Glomerular endothelial cell (primary cell): ENCODE measurements at places on chromosomes 11 and 22.

- DNase-seq: no peak
These were observed 14.5 kb downstream of the GUCD1 start for GRCh38 chr22:24540470-24540869.

- DNase-seq: no peak
These were observed 27.3 kb downstream of the BCL2L13 start for GRCh38 chr22:17665854-17666253.

GRCh38 chr11:69328231-69328630 lies 34.3 kb downstream of the MYEOV start:
- DNase-seq: no peak

DNA sequence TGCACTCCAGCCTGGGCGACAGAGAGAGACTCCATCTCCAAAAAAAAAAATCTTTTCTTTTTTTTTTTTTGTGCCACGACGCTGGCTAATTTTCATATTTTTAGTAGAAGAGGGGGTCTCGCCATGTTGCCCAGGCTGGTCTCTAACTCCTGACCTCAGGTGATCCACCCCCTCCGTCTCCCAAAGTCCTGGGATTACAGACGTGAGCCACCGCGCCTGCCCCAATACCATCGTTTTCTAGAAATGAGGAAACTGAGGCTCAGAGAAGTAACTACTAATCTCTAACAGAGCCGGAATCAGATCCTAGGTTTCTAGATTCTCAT lies 13.5 kb downstream of the SSH3 start:
- no peak for DNase-seq

GRCh38 chr11:680476-680875 lies 14.5 kb downstream of the DEAF1 start:
- DNase-seq: no peak

- no peak for DNase-seq
These were observed 2.1 kb upstream of the GNAZ start for GRCh38 chr22:23068096-23068831.

DNA sequence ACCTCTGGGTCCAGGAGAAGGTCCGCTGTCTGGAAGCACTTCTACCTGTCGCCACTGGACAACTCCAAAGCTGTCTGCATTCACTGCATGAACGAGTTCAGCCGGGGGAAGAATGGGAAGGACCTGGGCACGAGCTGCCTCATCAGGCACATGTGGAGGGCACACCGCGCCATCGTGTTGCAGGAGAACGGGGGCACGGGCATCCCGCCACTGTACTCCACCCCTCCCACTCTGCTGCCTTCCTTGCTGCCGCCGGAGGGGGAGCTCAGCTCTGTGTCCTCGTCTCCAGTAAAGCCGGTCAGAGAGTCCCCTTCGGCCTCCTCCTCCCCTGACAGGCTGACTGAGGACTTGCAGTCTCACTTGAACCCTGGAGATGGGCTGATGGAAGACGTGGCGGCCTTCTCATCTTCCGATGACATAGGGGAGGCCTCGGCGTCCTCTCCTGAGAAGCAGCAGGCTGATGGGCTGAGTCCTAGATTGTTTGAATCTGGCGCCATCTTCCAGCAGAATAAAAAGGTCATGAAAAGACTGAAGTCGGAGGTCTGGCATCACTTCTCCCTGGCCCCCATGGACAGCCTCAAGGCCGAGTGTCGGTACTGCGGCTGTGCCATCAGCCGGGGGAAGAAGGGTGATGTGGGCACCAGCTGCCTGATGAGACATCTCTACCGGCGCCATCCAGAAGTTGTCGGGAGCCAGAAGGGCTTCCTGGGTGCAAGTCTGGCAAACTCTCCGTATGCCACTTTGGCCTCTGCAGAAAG lies 31.0 kb downstream of the ZBED4 start:
- no peak for DNase-seq

- no peak for DNase-seq
These were observed 35.0 kb upstream of the SORL1 start for GRCh38 chr11:121417055-121417551.

DNA sequence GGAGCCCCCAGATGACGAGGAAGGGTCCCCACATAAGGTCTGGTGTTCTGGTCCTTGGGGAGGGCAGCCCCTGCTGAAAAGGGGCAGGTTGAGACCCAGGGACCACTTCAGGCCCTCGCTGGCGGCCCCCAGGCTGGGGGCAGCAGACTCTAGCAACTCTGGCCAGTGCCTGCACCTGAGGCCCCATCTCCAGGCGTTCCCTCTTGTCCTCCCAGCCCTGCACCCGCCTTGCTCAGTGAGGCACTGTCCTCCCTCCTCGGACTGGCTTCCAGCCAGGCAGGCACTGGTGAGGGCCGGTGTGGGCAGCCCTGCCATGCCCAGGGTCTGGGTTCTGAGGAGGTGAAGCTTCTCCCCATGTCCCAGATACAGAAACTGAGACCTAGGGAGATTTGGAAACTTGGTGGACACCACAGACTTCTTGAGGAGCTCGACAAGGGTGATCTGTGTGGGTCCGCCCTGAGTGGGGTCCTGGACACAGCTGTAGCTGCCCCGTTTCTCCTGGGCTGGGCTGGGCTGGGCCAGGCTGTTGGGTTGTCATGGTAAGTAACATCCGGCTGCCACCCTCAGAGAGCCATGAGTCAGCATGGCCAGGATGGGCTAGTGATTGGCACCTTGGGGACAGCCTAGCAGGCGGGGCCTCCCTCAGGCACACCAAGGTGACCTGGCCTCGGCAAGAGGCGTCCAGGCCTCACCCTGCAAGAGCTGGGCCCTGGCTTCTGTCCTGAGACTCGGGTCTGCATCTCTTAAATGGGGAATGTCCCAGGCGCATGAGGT lies 11.1 kb upstream of the PHLDA2 start:
- DNase-seq: no peak

DNA sequence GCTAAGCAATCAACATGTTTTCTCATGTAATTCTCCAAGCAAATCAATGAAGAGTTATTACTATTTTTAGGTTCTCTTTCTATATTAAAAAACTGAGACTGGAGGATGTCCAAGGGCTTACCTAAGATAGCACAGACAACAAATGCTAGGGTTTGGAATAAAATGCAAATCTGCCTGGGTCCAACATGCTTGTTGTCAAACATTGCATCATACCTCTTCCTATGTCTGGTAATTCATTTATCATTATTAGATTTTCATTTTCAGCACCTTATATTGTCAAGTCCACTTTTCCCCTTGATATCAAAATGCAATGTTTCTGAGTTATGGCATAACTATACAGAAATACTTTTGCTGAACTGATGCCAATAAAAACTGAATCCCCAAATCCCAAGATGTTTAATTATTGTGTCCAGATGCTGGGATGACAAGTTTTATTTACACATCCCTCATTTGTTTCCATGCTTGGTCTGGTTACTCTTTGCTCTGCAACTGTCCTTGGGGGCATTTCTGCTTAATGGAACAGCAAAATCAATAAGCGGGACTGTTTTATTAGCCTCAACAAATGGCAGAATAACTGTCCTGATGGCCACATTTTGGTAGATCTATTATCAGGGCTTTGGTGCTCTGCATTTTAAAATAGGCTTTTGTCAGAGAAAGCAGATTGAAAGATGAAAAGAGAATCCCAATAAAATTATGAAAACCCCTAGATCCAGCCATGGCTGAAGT lies 86.0 kb downstream of the C11orf87 start:
- no peak for DNase-seq

GRCh38 chr11:36449561-36450096 lies 60.4 kb downstream of the TRAF6 start:
- no peak for DNase-seq

- no peak for DNase-seq
These were observed 19.9 kb upstream of the SYT13 start for GRCh38 chr11:45305874-45306623.

DNA sequence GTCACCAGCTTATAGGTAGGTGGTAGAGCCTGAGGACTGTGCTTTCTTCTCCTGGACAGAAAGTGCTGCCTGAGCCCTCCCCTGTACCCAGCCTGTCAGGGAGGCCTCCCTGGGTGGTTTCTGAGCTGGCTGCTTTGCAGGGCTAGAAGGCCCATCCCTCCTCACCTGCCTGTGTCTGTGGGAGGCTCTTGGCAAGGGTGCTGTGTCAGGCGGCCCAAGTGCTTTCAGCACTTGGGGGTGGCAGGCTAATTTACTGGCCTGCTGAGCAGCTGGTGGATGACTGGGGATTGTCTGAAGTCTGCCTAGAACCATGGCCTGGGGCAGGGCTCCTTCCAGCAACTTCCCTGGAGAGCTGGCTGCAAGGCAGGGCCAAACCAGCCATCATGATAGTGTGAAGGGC lies 139.0 kb upstream of the NAV2 start:
- no peak for DNase-seq

GRCh38 chr11:65104628-65105027 lies 7.0 kb upstream of the TM7SF2 start:
- DNase-seq: no peak

DNA sequence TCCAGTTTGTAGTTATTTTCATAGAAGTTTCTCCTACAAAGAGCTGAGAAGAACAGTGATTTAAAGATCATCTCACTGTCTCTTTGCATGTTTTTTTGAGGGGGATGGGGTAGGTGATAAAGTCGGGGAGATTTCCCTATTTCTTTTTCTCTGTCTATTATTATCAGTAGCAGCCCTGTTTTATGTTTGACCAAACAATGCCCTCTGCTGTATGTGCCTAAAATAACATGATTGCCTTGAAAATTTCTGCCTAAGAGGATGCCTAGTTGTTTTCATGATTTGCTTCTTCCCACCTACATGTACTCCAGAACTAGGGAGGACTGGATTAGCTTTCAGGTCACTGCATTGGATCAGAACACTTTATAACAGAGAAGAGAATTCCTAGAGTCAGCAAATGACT lies 1330.2 kb downstream of the LRRC4C start:
- DNase-seq: no peak

DNA sequence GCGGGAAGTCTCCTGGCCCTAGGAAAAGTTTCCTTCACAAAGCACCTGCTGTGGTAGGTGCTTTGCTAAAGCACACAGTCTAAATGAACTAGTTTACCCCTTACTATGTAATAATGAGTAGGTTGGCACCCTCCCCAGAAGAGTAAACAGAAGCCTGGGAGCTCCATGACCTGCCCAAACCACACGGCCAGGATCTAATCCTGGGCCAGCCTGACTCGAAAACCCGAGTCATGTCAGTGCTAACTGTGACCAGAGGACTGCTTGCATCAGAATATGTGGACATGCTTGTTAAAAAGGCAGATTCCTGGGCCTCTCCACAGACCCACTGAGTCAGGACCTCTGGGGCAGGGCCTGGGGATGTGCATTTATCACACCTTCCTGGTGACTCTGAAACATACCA lies 67.7 kb downstream of the PANX1 start:
- DNase-seq: no peak
